Brain pericyte (primary cell): ENCODE measurements at places on chromosomes 11 and 22.

- DNase-seq: no peak
These were observed 805.6 kb upstream of the LRRC4C start for GRCh38 chr11:42265072-42265471.

DNA sequence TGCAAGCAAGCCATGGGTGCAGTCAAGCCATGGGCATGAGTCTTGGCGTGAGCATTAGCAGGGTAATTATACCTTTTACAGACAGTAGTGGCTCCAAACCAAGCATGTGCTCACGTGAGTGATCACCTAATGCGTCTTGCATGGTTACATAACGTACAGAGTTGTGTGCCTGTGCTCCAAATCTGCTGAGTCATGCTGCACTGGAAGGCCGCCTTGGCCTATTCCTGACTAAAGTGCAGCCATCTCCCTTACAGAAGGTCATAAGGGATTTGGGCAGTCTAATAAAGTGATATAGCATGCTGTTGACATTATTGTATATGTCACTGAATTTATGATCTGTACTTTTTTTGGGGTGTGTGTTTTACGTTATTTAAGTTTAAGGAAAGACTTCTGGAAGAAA lies 102.4 kb downstream of the ARHGAP42 start:
- DNase-seq: no peak

- DNase-seq: no peak
These were observed 1083.9 kb downstream of the BRD1 start for GRCh38 chr22:48743601-48744282.

DNA sequence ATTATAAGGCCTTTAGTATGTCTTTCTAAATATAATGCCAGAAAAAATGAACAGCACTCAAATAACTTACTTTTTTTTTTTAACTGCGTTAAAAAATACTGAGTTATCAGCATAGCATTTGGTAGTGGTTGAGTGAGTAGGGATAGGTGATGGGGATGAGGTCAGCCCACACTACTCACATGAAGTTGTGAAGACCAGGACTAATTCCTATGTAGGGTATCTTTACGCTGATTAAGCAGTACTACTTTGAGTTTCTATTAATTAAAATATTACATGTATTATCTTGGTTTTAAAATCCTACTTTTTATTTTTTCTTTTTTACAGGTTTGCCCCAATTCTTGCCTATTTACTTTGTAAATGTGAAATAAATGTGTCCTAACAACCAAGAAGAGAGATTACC lies 13.5 kb downstream of the PHF21A start:
- DNase-seq: no peak

GRCh38 chr11:65355013-65355775 lies 643 bp downstream of the TIGD3 start:
- DNase-seq: no peak

DNA sequence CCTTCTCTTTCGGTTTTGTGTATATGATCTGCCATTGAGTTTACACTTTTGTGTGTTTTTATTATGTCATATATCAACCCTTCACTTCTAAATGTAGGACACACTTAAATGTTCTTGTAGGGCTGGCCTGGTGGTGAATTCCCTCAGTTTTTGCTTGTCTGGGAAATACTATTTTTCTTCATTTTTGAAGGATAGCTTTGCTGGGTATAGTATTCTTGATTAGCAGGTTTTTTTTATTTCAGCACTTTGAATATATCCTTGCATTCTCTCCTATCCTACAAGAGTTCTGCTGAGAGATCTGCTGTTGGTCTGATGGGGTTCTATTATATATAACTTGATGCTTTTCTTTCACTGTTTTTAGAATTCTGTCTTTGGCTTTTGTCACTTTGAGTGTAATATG lies 79.1 kb downstream of the TECTA start:
- no peak for DNase-seq

- no peak for DNase-seq
These were observed 105.4 kb downstream of the CASP12 start for GRCh38 chr11:104792861-104793260.

- DNase-seq: no peak
These were observed 303.4 kb downstream of the SHANK2 start for GRCh38 chr11:70948855-70949531.

- DNase-seq: no peak
These were observed 738.3 kb upstream of the KIRREL3 start for GRCh38 chr11:127738771-127739286.

- no peak for DNase-seq
These were observed 50.1 kb downstream of the LRRC32 start for GRCh38 chr11:76620489-76620888.

DNA sequence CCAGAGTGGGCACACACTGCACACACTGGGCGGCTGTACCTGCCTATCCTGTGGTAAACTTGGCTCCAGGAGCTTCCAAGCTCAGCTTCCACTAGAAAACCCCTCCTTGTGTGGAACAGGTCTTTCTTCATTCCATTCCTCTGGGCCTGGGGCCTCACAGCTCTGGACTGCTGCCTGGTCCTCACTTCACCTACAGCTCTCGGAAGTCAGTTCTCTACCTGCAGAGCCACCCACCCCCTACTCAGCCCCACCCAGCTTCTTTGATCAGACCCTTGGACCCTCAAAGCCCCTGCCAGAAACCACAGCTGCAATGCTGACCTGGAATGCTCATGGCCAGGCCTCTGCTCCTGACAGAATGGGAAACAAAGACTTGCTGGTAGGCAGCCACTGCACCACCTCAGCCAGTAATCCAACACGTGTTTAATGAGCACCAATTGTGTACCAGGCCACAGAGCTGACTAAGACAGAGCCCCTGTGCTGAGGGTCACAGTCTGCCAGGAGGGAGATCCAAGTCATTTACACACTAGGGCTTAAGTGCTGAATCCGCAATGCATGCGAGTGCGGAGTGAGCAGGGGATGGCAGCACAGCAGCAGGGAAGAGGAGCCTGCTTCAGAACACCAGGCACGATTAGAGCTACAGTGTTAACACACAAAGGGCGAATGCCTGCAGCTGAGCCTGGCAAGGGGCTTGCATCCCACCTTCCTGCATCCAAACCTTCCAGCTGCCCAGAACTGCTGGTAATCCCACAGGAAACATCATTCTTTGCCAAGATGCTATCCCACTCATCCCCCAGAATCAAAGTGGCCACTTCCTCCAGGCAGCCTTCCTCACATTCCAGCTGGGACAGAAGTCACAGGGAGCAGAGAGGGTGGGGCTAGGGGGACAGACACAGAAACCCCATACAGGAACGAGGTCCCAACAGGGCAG lies 4.6 kb downstream of the GNB1L start:
- no peak for DNase-seq

DNA sequence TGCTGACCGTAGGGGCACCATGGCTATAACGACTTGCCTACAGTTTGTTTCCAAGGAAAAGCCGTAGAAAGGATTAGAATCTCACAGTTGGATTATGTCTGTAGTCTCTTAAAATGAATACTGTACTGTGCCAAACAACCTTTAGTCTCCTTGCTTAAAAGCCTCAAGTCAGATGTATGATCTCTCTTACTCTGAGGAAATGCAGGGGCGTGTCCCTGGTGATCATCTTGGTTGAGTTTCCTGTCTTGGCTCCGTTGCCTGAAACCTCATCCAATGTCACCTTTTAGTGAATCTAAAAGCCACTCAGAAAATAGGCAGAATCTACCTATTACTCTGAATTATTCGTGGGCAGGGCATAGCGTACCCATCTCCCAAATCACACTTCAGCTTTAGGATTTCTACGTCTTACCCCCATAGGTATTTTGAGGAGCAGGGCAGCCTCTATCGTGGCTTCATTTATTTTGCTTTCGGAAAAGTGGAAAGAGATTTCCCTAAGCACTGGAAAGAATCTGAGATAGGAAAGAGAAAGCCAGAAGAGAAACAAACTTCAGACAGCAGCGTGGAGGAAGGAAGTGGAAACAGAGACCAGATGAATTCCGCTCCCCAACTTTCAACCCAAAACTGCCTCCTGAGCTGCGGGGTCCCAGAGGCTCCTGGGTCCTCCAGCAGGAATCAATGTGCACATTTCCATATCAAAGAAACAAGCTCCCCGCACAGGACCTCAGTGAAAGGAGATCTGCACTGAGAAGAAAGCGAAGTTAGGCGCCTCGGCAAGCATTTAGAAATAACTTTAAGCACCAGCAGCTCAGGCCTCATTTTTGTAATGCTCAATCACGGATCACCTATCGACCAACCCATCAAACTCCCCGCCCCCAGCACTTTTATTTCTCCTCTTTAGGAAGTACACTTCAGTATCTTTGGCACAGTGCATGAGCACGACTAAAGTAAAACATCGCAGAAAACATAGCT lies 245.8 kb downstream of the ETS1 start:
- DNase-seq: no peak

GRCh38 chr11:59189986-59190385 lies 18.1 kb downstream of the DTX4 start:
- no peak for DNase-seq

DNA sequence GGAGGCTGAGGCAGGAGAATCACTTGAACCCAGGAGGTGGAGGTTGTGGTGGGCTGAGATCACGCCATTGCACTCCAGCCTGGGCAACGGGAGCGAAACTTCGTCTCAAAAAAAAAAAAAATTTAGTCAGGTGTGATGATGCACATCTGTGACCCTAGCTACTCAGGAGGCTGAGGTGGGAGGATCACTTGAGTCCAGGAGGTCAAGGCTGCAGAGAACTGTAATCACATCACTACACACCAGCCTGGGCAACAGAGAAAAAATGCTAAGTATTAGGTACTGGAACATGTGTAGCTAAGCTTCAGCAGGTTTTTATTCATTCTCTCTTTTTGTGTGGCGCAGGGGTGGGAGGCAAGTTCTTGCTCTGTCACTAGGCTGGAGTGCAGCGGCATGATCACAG lies 64.2 kb upstream of the SLN start:
- DNase-seq: no peak

DNA sequence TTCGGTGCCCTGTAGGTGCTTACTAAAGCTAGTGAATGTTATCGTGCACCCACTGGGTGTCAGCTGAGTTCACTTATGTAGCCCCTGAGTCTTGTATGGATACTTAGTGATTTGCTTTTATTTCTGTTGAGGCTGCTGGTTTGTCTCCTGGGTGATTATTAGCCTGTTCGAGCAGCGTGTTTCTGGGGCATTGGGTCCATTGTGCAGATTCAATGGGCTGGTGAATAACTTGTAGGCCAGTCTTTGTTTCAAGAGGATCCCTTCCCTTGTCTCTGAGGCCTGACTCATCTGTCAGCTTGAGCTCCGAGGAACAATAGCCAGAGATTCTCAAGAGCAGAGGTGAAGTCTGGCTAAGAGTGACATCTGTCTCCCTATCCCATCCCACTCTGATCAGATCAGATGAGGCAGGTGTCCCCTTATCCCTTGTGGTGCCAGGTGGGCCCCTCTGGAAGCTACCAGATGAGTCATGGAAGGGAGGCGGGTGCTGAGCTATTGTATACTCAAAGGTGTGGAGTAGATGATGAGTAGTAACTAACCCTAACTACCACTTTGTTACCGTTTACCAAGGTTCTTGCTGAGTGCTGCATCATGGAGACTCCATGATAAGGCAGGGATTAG lies 3.7 kb downstream of the MIAT start:
- DNase-seq: no peak

DNA sequence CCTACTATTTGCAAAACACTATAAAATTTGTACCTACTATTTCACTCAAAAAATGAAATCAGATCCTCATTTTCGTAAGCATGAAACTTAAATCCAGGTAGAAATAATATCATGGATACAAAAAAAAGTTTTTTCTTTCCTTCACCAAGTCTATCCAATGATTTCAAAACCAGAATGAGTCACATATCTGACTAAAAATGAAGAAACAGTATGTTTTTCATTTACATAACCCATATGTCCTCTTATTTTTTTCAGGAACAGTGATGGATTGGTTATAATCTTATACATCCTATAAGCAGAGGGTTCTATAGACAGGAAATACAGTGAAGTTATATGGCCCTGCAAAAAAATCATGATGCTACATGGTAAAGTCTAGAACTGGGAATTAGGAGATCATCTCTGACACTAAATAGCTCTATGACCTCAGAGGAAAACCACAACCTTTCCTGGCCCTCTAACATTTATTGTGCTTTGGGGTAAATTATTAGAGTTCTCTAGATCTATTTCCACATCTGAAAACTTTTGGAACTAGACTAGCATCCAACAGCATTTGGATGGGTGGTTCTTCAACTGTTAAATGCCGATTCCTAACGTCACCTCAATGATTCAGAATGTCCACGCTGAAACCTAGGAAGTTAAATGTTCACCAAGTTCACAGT lies 10.9 kb downstream of the MTMR2 start:
- no peak for DNase-seq

- DNase-seq: no peak
These were observed 38.7 kb downstream of the BUD13 start for GRCh38 chr11:116733969-116734508.

DNA sequence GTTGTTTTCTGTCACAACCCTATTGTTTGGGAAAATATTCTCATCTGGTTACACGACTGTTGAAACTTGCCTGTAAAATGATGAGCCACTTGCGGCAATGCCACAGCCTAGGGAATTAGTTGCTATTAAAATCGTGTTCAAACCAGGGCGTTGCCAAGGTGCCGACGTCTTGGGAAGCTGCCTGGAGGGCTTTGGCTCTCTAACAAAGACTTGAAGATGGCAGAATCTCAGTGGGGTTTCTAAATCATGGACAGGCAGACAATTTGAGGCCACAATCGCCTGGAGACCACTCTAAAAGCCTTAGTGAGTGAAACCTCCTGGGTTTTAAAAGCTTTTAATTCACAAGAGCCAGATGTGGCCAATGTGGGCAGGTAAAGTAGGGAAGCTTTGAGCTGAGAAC lies 117.2 kb upstream of the BMAL1 start:
- DNase-seq: no peak

- DNase-seq: peak; percentile 77
These were observed 38.8 kb upstream of the POU2AF1 start for GRCh38 chr11:111417766-111418435.

GRCh38 chr22:44442186-44442815 lies 55.7 kb downstream of the RTL6 start:
- DNase-seq: no peak

- no peak for DNase-seq
These were observed 65.4 kb downstream of the MTMR3 start for GRCh38 chr22:29948385-29948769.

DNA sequence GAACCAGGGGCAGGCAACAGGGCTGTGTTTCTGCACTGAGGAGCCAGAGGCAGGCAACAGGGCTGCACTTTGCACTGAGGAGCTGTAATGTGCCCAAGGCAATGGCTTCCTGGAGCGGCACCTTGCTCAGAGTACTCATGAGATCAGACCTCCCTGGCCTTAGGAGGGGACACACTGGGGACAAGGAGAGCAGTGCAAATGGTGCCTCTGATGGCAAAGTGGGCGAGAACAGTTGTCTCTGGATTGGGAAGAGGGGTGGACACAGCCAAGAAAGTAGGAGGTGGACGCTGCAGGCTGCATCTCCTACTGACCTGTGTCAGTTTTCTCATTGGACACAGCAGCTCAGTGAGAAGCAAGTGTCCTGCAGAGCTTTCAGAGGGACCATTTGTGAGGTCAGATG lies 1443.3 kb downstream of the TBC1D22A start:
- no peak for DNase-seq
